Astrocyte of the spinal cord (primary cell): ENCODE measurements at places on chromosomes 1 and 21.

GRCh38 chr1:63731117-63732043 is 42.4 kb upstream of the ROR1 start:
- peak; percentile 93 for DNase-seq

DNA sequence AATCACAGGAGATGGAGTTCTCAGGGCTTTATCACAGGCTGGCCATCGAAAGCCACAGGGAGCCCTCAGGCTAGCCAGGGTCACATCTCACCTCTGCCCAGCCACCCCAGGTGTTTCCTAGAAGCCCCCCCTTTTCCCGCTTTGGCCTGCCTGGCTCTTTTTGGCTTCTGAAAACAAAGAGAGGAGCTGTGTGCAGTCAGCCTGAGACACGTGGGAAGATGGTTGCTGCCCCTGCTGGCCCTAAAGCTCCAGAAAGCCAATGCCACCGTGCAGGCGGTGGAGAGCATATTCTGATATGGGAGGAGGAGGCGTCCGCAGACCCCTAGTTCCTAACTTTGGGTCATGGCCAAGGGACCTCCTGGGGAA is 18.7 kb upstream of the LBR start:
- no peak for DNase-seq

DNA sequence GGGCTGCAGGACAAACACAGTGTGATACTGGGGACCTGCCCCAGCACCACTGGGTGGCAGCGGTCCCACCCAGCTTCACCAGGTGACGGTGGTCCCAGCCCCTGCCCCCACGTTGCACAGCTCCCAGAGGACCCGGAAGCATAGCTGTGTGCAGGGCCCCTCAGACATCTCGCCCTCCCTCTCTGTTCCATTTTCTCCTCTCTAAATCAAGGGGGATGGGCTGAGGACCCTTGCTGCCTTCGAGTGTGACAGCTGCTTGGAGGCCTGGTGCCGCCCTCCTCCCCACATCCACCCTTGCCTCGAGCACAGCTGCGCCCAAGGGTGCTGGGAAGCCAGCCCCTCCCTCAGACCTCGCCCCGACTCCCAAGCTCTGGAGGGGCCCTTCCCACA is 16.1 kb upstream of the LRRC3 start:
- no peak for DNase-seq

DNA sequence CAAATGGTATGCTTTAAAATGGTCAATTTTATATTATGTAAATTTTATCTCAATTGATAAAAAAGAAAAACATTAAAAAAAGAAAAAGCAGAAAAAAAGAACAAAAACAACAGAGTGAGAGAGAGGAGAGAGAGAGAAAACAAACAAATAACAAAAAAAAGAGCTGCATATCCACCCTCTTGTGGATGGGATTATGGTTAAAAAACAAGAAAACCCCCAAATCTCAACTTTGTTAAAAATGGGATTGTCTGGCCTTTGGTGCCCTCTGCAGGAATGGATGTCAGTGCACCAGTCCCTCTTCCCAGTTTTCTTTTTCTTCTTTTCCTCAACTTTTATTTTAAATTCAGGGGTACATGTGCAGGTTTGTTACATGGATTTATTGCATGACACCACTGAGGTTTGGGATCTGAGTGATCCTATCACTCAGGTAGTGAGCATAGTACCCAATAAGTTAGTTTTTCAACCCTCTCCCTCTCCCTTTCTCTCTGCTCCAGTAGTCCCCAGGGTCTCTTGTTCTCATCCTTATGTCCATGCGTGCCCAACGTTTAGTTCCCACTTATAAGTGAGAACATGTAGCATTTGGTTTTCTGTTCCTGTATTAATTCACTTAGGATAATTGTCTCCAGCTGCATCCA is 28.1 kb downstream of the RNF187 start:
- peak; percentile 44 for DNase-seq

- no peak for DNase-seq
Observed at GRCh38 chr1:233135833-233136232, 159.7 kb downstream of the PCNX2 start.

- DNase-seq: no peak
Observed at GRCh38 chr1:85596947-85597346, 16.4 kb downstream of the CCN1 start.

DNA sequence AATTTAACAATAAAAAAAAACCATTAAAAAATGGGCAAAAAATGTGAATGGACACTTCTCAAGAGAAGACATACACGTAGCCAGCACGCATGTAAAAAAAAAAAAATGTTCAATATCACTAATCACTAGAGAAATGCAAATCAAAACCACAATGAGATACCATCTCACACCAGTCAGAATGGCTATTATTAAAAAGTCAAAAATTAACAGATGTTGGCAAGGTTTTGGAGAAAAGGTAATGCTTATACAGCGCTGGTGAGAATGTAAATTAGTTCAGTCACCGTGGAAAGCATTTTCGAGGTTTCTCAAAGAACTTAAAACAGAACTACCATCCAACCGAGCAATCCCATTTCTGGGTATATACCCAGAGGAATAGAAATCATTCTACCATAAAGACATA is 1091.5 kb upstream of the B3GALT2 start:
- DNase-seq: no peak

GRCh38 chr1:180551997-180552396 is 6.8 kb upstream of the OVAAL start:
- no peak for DNase-seq

- DNase-seq: no peak
Observed at GRCh38 chr1:213110349-213111300, 59.6 kb downstream of the RPS6KC1 start.

- no peak for DNase-seq
Observed at GRCh38 chr1:3205815-3206214, 136.8 kb downstream of the PRDM16 start.

DNA sequence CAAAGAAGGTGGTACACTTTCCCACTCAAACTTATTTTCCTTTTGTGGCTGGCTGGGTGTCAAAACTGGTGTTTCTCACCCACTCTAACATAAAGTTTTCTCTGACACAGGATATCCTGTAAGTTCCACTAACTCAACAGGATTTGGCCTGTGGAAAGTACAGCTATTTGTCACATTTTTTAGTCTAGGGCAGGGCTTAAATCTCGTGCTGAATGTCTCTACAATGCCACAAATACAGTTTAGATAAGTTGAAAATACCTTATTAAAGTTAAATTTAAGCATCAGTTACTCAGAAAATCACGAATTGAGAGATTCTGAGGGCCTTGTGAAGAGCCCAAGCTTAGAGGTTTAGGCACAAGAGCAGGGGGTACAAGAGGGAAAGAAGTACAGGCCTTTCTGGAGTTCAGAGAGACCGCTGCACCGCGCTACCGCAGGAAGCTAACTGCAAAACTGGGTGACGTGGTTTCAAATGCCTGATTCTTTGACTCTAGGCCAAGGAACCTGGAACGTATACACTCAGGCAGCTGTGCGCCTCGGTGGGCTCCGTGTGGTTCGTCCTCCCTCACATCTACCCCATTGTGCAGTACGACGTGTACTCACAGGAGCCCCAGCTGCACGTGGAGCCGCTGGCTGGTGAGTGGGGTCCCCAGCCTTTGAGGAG is 23.4 kb upstream of the PWP2 start:
- DNase-seq: no peak

DNA sequence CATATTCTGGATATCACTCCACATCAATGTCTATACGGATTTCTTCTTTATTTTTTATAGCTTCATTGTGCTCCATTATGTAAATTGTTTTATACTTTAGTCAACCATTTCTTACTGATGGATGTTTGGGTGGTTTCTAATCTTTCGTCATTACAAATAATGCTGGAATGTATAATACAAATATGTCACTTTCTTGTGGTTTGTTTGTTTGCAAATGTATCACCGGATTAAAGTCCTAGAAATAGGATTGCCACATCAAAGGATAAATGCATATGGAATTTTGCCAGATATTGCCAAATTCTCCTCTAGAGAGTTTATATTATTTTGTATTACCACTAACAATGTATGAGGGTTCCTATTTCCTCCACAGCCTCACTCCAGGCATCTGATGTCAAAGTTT is 48.7 kb upstream of the PRDM2 start:
- no peak for DNase-seq

- no peak for DNase-seq
Observed at GRCh38 chr1:218803351-218803997, 370.2 kb upstream of the LYPLAL1 start.
